Stimulated activated CD4-positive, alpha-beta T cell treated with anti-CD3 and anti-CD28 coated beads, Interleukin-1b, Interleukin-23, amount 100 ng/mL, for 1 hour (primary cell): ENCODE measurements at places on chromosomes 3 and 15.

GRCh38 chr3:43872901-43873300, 182.2 kb downstream of the ABHD5 start:
- DNase-seq: no peak

GRCh38 chr3:12837295-12837986, 3.9 kb downstream of the RPL32 start:
- DNase-seq: no peak

DNA sequence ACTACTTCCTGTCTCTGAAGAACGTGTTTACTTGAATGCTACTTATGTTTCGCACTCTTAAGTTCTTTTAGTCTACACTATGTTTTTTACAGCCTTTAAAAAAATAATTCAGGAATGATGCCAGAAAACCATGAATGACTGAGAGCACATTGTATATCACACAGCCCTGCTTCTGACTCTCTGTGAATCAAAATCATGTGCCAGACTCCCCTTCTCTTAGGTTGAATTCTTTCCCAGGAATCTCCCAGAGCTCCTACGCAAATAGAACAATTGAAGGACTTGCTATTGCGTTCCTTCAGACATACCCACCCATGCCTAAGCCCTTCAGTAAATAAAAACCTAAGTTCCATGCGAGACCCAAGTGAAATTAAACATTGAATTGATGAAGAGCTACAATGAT, 782.0 kb upstream of the ALCAM start:
- no peak for DNase-seq

GRCh38 chr15:96324192-96324895, 6.2 kb upstream of the NR2F2 start:
- DNase-seq: no peak

DNA sequence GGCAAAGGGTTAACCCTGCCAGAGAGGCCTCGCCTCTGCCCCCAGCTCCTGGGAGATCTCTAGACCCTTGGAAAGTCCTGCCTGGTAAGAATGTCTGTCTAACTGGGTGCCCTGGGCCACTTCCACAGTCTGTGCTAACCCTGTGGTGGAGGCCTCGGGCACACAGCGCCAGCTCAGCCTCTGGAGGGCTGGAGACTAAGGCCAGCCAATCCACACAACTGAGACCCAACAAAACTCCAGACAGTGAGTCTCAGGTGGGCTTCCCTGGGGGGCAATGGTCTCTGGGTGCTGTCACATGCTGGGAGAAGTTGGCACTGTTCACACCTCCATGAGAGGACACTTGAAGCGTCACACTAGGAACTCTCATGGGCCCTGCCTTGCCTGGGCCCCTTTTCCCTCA, 19.5 kb downstream of the ZXDC start:
- DNase-seq: no peak

- DNase-seq: no peak
These were observed 78.8 kb upstream of the UBE2E1 start for GRCh38 chr3:23726811-23727548.
